ENCODE measurements at places on chromosomes 3 and 15. TPM values are rescaled to one million over a fixed set of nuclear protein-coding genes. Genes with fewer than 3 reads are reported as not detected.

DNA sequence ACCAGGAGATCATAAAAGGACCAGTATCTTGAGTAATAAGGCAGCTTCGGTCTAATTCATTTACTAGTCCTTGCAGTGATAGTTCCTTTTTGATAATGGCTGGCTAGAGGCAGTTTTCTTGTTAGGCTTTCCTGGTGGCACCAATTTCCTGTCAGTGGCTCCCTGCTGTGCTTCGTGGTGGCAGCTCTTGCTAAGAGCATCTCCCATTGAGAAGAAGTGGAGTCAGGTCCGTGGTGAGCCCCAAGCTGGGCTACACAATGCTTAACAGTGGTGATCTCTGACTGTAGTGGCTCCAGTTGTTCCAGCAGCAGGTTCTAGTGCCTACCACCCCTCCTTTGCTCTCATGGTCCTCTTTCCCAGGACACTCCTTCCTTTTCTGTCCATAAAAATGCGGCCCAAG is 111.2 kb downstream of the RAP2B start:
- DNase-seq: no peak

DNA sequence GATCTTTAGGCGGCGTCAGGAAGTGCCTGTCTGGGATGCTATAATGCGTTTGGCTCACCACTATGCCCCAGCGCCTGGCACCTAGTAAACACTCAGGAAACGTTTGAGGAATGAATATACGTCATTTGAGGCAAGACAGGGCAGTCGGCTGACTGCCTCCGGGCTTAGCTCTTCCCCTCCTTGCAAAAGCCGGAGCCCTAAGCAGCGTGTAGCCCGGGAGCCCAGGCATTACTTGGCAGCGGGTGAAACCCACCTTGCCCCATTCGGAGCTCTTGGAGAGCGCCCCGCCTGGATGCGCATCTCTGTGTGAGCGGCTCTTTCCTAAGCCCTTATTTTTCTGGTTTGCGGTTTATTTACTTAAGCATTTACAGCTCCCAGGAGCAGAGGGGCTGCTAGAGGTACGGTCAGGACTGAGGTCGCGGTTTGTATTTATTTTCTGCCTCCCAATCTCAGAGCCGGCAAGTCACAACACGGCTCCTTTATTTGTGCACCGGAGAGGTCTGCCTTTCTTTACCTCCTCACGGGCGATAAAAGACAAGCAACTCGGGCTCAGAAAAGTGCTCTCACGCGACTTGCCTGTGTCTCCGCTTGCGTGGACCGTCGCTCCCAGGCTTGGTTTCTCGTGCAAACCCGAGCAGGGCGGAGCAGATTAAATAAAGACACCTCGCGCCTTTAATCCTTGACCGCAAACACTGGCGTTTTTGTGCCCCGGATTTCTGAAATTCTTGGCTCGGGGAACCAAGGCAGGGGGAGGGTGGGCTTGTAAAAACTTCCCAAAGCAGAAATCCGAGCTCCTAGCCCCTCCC is 737 bp upstream of the ITPR1 start:
- peak; percentile 58 for DNase-seq

GRCh38 chr3:134652886-134653630 is 2.2 kb upstream of the KY start:
- no peak for DNase-seq

- DNase-seq: no peak
Observed at GRCh38 chr3:155394240-155394639, 100.8 kb upstream of the STRIT1 start.

GRCh38 chr3:23952646-23953045 is 7.6 kb downstream of the NR1D2 start:
- DNase-seq: no peak

GRCh38 chr3:188316021-188316722 is 162.2 kb downstream of the LPP start:
- no peak for DNase-seq

- no peak for DNase-seq
Observed at GRCh38 chr15:90126596-90127435, 24.5 kb upstream of the IDH2 start.

GRCh38 chr3:100403362-100404249 is 2.3 kb downstream of the LNP1 start:
- DNase-seq: no peak

DNA sequence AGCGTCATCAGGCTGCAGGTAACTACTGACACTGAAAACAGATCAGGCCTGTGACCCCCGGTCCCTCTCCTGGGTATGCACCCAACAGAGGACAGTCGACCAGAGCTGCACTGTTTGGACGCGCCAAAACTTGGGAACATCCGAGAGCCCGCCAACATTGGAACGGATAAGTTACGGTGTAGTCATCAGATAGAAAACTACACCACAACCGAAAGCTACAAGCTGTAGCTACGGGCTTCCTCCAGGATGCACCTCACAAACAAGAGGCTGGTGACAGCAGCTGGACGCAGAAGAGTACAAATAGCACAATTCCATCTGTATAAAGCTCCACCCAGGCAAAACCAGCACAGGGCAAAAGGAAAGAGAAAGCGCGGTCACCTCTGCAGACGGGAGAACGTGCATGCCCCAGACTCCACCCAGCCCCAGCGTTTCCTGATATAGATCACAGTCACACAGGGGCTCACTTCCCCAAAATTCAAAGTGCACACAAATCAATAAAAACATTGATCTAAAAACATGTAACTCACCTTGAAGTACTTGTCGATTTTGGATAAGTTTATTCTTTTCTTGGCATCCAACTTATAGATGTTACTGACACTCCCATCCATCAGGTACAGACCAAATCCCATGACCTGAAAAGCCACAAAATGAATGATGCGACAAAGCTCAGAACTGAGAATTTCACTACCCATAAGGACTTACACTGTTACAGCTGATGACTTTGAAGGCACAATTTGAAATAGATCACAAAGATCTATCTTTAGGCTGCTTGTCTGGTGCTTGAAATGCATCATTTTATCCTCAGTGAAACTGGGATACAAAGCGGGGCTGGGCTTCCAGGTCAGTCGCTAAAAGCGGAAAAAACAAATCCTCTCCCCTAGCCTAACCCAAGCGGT is 43.3 kb downstream of the CYFIP1 start:
- DNase-seq: no peak

Gene RASGRP1
- 10.2 TPM for total RNA-seq

Gene EAF2
- total RNA-seq: 11.1 TPM

Gene ALDH1A3
- 46.3 TPM for total RNA-seq

Gene PIERCE2
- 2.5 TPM for total RNA-seq
